ENCODE measurements at places on chromosomes 7 and 10.
A peak's percentile ranks its signal among the peaks of the same experiment; 100 is the strongest.

- DNase-seq: peak; percentile 50
Measured at GRCh38 chr7:36986948-36987724, 262.8 kb upstream of the AOAH start.

- DNase-seq: no peak
Measured at GRCh38 chr7:645606-646005, 80.9 kb upstream of the DNAAF5 start.

- DNase-seq: peak; percentile 28
Measured at GRCh38 chr7:137354396-137354795, 10.9 kb upstream of the PTN start.

DNA sequence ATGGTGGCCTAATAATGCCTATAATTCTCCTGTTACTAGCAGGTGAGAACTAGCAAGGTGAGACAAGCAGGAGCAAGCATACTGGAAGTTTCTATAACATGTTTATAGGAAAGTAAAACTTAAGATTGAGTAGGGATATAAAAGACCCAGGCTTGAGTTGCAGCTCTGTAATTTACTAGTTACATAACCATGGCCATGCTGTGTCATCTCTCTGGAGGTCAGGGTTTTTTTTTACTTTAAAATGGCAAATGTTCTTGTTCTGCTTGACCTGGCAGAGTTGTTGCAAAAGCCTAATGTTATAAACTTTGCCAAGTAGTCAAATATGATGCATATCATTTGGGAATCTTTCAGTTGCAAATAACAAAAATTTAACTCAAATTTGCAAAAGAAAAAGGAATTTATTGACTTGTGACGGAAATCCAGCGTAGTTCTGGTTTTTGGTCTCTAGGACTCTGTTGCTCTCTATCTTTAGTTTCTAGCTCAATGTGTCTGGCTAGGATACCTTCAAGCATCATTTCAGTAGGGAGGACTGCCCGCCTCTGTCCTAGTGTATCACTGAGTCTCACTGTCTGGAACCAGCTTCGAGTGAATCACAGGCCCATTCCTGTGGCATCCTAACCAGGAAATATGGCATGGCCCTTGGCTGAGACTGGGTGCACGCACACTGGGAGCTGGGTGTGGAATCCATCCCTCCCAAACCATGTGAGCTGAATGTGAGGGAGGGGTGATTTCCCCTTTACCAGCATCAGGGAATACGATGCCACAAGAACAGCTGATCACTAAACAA lies 67.9 kb downstream of the ADAM22 start:
- no peak for DNase-seq

DNA sequence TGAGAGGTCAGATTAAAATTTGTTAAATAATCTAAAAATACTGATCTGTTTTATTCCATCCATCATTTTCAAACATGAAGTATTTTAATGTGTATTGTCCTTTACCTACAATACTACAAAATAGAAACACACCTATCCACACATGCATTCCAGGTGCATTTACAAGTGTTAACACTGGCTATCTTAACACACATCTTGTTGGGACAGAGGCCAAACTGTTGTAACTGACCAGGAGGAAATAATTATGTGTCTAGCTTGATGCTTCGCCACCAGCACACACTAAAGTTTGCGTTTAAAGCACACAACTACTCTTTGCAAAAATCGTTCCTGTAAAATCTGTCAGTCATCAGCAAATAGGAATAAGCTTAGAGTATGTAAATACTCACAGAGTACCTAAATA lies 2.8 kb downstream of the PANK1 start:
- DNase-seq: no peak

- no peak for DNase-seq
Measured at GRCh38 chr10:10500937-10501336, 516.7 kb upstream of the CELF2 start.

DNA sequence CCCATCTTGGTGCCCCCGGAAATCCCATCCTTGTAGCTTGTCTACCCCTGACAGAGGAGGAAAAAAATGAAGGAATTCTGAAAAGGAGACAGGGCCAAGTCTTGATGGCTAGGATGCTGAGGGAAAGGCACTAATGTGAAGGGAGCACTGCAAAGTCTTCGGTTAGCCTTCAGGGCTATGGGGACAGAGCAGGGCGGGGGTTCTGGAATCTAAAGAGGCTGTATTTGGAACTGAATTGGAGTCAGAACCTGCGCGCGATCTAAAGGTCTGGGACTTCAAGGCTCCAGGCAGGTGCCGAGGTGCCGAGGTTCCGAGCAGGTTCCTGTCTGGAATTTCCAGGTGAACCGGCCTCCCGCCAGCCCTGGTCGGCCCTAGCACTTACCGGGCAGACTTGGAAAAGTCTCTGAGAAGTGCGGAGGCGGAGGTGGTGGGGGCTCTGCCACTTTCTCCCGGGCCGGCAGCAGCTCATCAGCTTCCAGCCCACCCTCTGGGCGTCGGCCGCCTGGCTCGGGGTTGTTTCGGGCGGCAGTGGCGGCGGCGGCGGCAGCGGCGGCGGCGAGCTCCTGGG lies 781 bp downstream of the GBX1 start:
- DNase-seq: no peak

- DNase-seq: no peak
Measured at GRCh38 chr10:49144058-49144720, 10.4 kb upstream of the FAM170B start.

GRCh38 chr10:27153329-27153728 lies 855 bp downstream of the YME1L1 start:
- no peak for DNase-seq

Measured in anterior cingulate cortex (tissue), 58 donors.